SK-MEL-5 (cell line): ENCODE measurements at places on chromosomes 13 and 19. TPM values are rescaled to one million over a fixed set of nuclear protein-coding genes. Genes with fewer than 3 reads are reported as not detected.

- no peak for DNase-seq
Measured at GRCh38 chr19:38063928-38064327, 156.9 kb downstream of the SIPA1L3 start.

ZNF439 gene
- total RNA-seq: 0.27 and 0.40 TPM in 2 replicates

GRCh38 chr13:22486490-22486889 is 694.3 kb upstream of the SGCG start:
- no peak for DNase-seq

RDH13 gene
- total RNA-seq: 18.1 and 20.7 TPM in 2 replicates

DNA sequence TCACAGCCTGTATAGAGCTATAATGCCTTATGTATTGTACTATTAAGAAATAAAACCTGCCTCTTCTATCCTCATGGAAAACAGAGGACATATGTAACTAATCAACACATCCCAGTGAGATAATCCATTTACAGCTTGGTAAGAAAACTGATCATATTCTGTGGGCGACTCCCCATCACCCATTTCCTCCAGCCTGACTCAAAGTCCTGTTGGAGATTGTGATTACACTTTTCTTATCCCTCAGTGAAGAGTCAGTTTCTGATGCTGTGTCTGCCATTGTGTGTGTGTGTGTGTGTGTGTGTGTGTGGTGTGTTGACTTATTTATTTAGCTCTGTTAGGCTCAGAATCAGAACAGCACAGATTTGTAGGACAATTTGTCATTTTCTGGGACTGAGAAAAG is 212.8 kb downstream of the FGF9 start:
- no peak for DNase-seq

DNA sequence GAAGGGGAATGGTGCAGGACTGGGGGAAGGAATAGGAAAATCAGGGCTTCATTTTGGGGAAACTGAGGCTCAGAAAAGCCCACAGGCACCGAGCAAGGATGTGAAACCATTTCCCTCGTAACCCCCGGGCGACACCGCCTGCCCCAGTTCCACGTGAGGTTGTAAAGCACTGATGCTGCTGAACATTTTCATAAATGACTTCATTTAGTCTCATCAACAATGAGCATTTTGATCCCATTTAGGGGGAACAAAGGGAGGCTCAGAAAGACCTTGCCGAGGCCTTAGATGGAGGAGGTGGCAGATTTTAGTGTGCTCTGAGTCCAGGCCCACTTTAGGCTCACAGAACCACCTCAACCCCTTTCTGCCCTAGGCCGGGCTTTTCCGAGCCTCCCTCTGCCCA is 20.5 kb upstream of the FBXO27 start:
- peak; percentile 85 for DNase-seq

GRCh38 chr19:42120276-42120980 is 11.8 kb downstream of the POU2F2 start:
- DNase-seq: no peak

NPAS1 gene
- 1.4 and 2.0 TPM in 2 replicates for total RNA-seq

GRCh38 chr13:41085961-41086585 is 24.8 kb downstream of the WBP4 start:
- DNase-seq: no peak

GRCh38 chr13:51311231-51311630 is 28.3 kb upstream of the SERPINE3 start:
- no peak for DNase-seq

TNFRSF19 gene
- 128 and 130 TPM in 2 replicates for total RNA-seq

DNA sequence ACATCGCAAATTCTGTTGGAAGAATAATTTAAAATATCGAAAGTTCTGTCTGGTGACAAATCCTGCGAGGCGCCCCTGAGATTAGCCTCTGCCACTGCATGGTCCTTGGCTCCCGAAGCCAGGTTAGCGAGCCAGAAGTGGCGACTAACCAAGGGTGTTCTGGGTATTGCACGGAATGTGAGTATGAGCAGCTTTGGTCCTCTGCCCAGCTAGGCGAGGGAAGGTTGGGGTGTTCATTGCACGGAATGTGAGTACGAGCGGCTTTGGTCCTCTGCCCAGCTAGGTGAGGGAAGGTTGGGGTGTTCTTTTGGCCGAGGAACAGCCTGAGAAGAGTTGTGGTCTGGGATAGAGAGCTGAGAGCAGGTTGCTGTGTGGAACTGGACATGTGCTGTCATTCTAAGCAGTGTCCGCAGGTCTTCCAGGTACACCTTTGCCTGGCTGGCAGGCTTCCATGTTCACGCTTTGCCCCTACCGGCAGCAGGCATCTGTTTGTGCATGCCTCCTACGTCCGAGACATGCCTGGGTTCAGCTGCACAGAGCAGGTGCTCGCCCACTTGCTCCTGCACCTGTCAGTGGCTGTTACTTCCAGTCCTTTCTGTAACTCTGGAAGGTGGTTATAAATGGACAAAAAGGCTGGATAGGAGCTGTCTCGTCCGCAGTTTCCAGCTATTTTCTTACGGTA is 18.3 kb upstream of the TEX29 start:
- no peak for DNase-seq

DNA sequence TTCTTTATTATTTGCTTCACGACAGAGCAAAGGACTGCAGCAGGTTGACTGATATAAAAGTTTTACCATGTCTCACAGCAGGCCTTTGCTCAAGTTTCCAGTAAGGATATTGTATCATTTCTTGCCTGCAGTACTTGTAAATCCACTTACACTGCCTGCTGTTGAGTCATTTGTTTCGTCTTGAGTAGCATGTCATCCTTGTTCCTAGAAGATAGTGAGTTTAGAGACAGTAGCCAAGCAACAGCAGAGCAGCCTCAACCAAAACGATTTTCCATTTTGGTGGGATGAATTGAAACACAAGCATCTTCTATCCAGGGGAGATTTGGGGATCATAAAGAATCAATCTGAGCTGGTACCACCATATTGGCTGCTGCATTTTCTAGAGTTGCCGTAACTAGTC is 24.0 kb upstream of the ALOX5AP start:
- no peak for DNase-seq

SLITRK5 gene
- total RNA-seq: 0.24 TPM in 2 replicates

DNA sequence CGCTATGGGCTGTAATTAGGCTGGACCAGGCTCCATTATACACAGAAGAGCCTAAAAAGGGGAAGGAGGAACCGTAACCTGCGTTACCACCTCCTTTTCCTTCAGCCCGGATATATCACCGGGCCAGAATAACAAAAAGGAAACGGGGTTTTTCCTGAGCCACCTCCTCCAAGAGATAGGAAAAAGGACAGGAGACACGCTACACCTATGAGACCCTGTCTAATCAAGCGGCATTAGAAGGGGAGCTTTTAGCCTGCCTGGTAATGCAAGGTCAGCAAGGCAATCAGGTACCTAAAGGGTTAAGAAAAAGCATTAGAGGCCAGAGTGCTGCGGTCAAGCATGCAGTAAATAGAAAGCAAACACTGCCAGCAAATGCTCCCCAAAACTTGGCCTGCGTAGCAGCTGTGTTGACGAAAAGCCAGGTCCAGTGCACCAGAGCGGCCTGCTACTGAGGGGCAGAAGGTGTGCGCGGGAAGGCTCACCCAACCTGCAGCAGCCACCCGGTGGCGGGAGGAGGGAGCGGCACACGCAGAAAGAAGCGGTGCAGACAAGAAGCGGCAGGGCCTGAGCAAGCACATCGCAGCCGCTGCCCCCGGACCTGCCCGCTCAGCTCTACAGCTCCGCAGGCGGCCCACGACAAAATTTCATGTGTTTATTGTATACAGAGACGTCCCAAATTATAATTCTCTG is 1466.1 kb downstream of the UQCRFS1 start:
- no peak for DNase-seq

DNA sequence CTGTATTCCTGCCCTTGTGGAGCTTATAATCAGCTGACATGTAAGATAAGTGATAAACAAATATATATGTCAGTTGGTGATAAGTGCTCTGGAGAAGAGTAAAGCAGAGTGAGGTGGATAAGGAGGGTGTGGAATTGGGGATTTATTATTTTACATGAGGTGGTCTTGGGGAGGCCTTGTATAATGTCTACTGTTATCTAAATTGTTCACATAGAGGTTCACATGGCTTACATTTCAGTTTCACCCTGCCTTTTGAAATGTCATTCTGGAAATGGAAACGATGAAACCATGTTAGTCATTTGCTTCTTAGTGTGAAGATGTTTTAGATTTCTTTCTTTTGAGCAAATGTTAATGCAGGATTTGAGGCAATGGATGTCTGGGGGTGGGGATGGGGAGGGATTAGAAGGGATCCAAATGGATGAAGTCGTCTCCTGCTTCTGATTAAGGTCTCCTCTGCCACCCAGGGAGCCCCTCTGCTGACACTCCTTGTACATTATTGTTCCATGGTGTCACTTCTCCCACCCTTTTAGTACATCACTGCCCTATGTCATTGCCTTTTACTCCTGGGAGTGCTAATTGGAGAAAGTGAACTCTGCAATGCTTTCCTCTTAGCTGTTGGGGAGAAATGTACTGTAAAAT is 14.0 kb downstream of the B3GLCT start:
- no peak for DNase-seq

SMAD9 gene
- 6.9 and 8.6 TPM in 2 replicates for total RNA-seq

MBD3L3 gene
- not detected in 2 replicates for total RNA-seq

DNA sequence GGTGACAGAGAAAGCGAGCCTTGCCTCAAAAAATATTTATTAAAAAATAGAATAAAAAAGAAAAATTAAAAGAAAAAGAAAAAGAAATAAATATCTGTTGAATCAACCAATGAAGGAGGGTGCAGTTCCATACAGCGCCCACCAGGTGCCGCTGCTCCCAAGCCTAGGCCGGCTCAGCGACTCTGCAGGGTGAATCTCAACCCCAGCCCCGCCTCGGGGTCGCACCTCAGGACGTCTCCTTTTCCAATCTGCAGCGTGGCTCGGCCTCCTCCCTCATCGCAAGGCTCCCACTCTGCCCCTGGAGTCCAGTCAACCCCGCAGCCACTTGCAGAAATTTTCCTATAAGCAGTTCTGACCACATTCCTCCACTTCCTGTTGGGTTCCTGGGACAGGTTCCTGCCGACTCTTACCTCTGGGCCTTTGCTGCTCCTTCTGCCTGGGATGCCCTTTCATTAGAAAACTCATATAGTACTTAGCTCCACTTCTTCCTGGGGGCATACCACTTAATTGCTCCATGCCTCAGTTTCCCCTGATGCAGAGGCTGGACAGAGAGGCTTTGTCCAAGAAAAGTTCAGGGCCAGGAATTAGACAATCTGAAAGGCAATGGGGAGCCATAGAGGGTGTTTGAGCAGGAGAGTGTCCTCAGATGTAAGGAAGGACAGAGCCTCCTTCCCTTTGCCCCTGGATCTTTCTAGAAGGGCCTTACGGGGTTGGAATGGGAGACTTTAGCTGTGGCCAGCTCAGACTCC is 24.3 kb downstream of the NFILZ start:
- DNase-seq: peak; percentile 33

DNA sequence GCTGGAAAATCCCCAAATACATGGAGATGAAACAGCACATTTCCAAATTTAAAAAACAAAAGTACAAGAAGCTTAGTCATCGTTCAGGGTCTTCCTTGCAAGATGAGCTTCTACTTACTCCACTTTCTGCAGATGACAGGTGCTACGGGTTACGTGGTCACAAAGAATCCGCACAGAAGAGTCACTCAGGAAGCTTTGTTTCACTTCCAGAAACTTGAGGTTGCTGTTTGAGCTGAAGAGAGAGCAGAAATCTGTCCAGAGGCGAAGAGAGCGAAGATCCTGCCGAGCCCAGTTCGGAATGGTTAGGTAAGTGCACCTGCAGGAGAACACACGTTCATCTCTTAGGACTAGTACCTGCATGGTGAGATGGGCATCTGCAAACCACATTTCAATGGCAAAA is 9.4 kb downstream of the NLRP7 start:
- no peak for DNase-seq

ZNF8 gene
- 2.9 and 3.6 TPM in 2 replicates for total RNA-seq

ZNF98 gene
- total RNA-seq: not detected in 2 replicates

- DNase-seq: no peak
Measured at GRCh38 chr19:46959894-46960556, 59.6 kb upstream of the NPAS1 start.

FFAR1 gene
- total RNA-seq: not detected in 2 replicates

OR7C2 gene
- total RNA-seq: not detected in 2 replicates

- peak; percentile 48 for DNase-seq
Measured at GRCh38 chr13:100100115-100100879, 11.4 kb downstream of the PCCA start.

DNA sequence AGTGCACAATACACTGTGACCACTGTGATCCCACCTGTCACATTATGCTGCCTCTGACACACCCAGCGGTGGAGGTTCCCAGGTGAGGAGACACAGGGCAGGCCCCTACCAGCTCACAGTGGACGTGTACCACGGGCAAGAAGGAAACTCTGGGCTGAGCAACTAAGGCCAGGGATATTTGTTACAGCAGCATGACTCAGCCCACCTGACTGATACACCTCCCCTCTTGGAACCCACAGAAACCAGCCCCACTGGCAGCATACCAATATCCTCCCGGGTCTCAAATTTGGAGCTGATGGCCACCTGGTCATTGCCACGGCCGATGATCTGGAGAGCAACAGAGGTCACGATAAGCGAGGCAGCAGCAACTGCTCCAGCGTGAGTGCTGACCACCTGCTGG is 14.9 kb downstream of the KLC3 start:
- DNase-seq: no peak

GRCh38 chr13:32124743-32125142 is 93.2 kb downstream of the FRY start:
- no peak for DNase-seq

DNA sequence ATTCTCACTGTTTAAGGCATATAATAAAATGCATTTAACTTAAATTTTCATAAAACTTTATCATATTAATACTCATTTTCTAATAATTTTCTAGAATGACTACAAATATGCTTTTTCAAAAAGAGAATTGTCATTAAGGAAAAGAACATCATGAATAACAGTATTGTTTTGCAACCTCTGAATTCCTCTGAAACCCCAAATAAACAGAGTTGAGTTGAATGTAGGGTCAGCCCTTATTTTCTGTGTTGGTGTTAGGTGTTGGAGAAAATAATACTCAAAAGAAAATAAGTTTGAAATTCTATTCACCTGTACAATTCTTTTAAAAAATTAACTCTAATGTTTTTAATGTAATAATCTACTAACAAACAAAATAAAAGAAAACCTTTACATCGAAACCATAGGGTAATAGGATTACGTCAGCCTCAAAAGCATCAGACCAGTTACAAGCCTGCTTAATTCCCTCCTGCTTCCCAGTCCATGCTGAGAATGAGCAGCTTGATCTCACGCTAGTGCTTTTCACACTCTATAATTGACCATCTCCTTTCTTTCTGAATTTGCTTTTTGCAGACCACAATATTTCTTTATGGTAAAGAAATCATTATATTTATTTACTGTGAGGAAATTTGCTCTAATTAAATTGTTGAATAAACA is 160.9 kb downstream of the PCDH9 start:
- DNase-seq: peak; percentile 71

CYP2S1 gene
- total RNA-seq: not detected in 2 replicates
